Osteoblast (primary cell): ENCODE measurements at places on chromosomes 4 and X. TPM values are rescaled to one million over a fixed set of nuclear protein-coding genes. Genes with fewer than 3 reads are reported as not detected.

GRCh38 chr4:114780205-114780604 is 181.6 kb downstream of the UGT8 start:
- no peak for DNase-seq

DNA sequence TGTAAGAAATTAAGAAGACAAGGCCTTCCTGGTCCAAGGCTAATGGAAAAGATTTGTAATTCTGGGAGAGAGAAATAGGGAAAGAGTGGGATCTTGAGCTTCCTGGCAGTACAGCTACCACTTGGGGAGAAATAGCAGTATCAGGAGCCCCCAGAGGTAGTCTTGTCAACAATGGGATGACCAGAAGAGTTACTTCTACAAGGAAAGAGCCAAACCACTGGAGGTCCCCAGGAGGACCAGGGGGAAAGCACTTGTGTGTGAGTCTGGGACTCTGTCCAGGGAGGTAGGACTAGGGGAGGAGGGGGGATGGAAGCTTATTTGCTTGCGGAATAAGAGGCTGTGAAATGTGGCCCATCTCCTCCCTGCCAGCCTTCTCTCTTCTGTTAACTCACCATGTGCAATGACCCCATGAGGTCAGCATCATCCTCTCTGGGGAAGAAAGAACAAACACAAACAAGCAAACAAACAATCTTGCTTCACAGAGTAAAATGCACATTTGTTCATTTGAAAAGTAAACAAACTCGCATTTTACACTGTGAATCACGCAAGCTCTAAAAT is 160.1 kb downstream of the STK32B start:
- no peak for DNase-seq

DNA sequence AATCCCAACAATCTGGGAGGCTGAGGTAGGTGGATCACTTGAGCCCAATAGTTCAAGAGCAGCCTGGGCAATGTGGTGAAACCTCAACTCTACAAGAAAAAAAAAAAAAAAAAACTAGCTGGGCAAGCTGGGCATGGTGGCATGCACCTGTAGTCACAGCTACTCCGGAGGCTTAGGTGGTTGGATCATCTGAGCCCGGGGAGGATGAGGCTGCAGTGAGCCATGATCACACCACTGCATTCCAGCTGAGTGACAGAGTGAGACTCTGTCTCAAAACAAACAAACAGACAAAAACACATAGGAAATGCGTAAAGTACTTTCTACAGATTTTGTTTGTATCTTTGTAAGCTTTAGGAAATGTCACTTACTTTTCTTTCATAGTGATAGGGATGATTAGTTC is 307.2 kb upstream of the NR3C2 start:
- DNase-seq: no peak

DNA sequence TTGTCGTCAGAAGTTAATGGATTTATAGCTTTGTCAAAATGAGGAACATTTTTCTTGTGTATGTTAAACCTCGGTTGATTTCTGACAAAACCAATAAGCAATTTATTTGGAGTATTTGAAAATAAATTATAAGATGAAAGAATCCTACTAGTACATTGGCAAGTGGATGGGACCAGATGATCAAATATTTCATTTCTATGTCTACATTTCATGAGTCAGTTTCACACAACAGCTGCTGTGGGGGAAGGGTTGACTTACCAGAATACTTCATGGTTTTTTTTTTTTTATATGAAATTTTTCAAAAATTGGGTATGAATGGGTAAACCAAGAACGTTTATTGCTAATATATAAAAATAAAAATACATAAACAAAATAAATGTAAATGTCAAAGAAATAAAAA is 39.4 kb downstream of the RAPGEF2 start:
- no peak for DNase-seq

GRCh38 chr4:145528601-145529000 is 46.9 kb downstream of the SMAD1 start:
- DNase-seq: no peak

GRCh38 chrX:96483647-96484160 is 200.9 kb upstream of the DIAPH2 start:
- no peak for DNase-seq

GRCh38 chrX:135651647-135652295 is 61.7 kb upstream of the CT45A1 start:
- DNase-seq: no peak

DNA sequence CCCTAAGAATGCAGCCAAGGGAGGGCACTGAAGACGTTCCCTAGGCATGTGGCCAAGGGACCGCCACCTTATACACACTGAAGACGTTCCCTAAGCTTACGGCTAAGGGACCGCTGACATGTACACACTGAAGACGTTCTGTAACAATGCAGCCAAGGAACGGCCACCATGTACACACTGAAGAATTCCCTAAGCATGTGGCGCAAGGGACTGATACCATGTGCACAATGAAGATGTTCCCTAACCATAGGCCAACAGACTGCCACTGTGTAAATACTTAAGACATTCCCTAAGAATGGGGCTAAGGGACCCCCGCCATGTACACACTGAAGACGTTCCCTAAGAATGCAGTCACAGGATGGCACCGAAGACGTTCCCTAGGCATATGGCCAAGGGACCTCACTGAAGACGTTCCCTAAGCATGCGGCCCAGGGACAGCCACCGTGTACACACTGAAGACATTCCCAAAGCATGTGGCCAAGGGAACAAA is 36.1 kb downstream of the DHRSX start:
- DNase-seq: no peak

DNA sequence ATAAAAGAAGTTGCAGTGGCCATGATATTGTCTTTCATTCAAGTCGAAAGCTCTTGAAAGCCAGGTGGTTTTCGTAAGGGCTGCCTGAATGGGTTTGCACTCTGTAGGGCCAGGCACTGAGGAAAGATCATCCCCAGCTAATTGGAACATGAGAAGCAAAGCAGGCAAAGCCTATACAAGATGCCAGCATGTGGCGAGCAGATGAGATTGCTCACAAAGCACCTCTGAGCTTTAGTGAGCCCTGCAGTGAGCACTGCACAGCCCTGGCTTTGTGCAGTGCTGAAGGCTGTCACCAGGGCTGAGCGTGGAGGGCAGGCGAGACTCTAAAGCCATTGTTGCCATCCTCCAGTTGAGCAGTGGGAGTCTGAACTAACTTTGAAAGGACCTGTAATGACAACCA is 53.8 kb downstream of the HADH start:
- no peak for DNase-seq

DNA sequence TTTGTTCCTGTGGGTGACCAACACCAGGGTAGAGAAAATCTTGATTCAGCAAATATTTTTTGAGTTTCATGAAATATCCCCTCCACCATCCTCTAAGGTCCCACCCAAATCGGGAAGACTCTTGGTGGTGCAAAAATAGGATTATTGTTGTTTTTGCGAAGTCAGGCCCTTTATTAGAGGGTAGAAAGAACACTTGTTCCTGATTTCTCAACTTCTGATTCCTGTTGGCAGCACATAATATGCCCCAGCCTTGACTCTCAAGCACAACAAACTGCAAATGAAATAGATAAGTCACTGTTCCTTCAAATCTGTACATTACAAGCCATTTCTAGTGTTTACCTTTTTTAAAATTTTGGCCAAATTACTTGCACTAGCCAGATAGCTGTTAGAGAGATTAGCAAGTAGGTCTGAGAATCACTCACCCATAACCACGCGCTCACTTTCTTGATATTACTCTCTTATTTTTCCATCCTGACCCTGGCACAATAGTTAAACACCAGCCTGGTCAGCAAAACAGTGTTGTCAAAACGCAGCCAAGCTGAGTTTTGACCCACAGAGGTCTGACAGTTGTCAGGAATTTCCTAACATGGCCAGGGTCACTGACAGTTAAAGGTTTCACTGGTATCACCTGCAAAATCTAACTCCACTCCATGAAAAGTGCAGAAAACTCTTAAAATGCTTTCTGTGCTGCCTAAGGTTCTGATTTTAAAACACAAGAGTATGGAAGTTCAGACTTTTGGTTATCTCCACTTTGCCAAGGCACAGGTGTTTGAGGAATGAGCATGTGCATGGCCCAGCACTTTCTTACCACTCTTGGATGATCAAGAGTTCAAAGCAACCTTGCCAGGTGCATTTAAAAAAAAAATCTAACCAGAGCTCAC is 69.8 kb downstream of the RBM47 start:
- DNase-seq: no peak

GRCh38 chr4:8554555-8555100 is 25.6 kb upstream of the GPR78 start:
- DNase-seq: peak; percentile 72

GRCh38 chrX:69034451-69034850 is 130.8 kb downstream of the PJA1 start:
- no peak for DNase-seq

- no peak for DNase-seq
Observed at GRCh38 chr4:107561481-107561880, 158.6 kb downstream of the PAPSS1 start.

- no peak for DNase-seq
Observed at GRCh38 chrX:4451591-4451990, 738.1 kb upstream of the PRKX start.

DNA sequence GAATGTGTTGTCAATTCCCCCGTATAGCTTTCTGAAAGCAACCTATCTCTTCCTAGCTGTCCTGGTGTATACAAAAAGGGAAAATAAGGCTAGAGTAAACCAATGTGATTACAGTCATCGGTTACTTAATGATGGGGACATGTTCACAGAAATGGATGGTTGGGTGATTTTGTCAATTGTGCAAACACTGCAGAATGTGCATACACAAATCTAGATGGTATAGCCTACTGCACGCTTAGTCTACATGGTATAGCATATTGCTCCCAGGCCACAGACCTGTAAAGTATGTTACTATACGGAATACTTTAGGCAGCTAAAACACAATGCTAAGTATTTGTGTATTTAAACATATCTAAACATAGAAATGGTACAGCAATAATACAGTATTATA is 5.1 kb downstream of the DTHD1 start:
- DNase-seq: no peak

DNA sequence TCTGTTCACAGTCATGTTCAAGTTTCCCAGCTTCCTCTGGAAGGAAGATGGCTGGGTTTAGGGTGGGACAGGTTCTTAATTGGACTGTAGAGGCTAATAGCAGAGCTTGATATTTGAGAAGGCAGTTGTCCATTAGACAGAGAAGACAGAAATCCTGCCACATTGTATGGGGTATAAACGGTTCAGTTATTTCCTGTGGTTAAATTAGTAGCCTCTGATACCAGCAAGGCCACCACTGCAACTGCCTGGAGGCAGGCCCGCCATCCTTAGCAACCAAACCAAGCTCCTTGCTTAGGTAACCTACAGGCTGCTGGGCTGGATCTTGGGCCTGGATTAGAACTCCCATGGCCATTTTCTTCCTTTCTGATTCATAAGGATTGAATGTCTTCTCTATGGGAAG is 1367.0 kb downstream of the PCDH7 start:
- DNase-seq: no peak

- no peak for DNase-seq
Observed at GRCh38 chr4:15714646-15715435, 12.0 kb downstream of the BST1 start.

GRCh38 chr4:183321516-183321915 is 710 bp downstream of the CLDN24 start:
- DNase-seq: no peak

- peak; percentile 87 for DNase-seq
Observed at GRCh38 chrX:49230500-49231232, 2.5 kb downstream of the CACNA1F start.

Gene USP53
- total RNA-seq: 61.9 and 70.7 TPM in 2 replicates

Gene SOX3
- total RNA-seq: not detected in 2 replicates

Gene SH3RF1
- total RNA-seq: 33.0 and 37.6 TPM in 2 replicates

Gene MOB1B
- 14.1 and 15.9 TPM in 2 replicates for total RNA-seq

Gene CYP2U1
- total RNA-seq: 24.8 and 27.1 TPM in 2 replicates

Gene GJB1
- not detected in 2 replicates for total RNA-seq

Gene ATP2B3
- under 0.01 TPM in 1 of 2 replicates, not detected in the other for total RNA-seq

Gene MFAP3L
- 7.6 and 8.0 TPM in 2 replicates for total RNA-seq

Gene HSFX2
- total RNA-seq: 0.36 TPM in 1 of 2 replicates, not detected in the other

Gene CFAP47
- not detected in 2 replicates for total RNA-seq

Gene GAGE1
- total RNA-seq: not detected in 2 replicates

Gene PNMA6A
- total RNA-seq: 1.1 and 1.2 TPM in 2 replicates

Gene ADAMTS3
- total RNA-seq: 1.2 and 2.2 TPM in 2 replicates

Gene PQBP1
- total RNA-seq: 32.9 and 33.6 TPM in 2 replicates

Gene SUPT20HL2
- total RNA-seq: not detected in 2 replicates
